Mesenteric fat pad (tissue), 1 donor: ENCODE measurements at places on chromosomes 13 and 19. TPM values are rescaled to one million over a fixed set of nuclear protein-coding genes. Genes with fewer than 3 reads are reported as not detected.

The FSTL3 gene
- 193 TPM for total RNA-seq

The LRP3 gene
- 43.3 TPM for total RNA-seq

- DNase-seq = no peak
These were observed 86.6 kb downstream of the TNFRSF19 start for GRCh38 chr13:23656637-23657371.

DNA sequence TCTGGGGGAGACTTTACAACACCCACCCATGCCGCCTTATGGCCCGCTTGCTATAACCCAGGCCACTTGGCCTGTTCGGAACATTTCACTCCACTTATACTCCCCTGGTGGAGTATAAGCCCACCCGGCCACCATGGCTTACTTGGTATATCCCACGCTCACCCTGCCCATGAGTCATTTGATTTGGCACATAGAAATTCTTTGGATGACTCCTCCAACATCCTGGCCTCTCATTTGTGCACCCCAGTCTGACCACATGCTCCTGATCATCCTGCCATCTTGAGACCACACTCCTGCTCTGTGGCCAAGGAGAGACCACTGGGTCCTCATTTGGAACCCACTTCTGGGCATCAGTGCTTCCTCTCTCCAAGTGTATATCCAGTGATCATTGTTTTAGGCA is 5.2 kb downstream of the SPACA6 start:
- DNase-seq = no peak

GRCh38 chr19:13053238-13053637 is 49.4 kb downstream of the LYL1 start:
- no peak for DNase-seq

DNA sequence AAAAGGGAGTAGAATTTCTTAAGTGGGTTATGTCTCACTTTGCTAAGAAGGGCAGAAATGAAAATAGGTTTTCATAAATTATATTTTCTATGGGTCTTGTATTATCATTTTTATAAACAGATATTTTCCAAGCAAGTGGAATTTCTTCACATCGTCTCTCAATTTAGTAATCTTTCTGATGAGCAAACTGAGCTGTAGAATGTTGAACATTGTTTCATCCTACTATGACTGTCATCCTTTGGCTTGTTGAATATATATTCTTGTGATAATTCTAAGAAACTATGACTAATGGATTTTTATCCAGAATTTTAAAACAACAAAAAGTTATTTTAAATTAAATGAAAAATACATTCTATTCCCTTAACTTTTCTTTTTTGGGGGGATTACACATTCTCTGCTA is 313.8 kb downstream of the ENOX1 start:
- DNase-seq = no peak
